ENCODE measurements at places on chromosomes 6 and 20.

DNA sequence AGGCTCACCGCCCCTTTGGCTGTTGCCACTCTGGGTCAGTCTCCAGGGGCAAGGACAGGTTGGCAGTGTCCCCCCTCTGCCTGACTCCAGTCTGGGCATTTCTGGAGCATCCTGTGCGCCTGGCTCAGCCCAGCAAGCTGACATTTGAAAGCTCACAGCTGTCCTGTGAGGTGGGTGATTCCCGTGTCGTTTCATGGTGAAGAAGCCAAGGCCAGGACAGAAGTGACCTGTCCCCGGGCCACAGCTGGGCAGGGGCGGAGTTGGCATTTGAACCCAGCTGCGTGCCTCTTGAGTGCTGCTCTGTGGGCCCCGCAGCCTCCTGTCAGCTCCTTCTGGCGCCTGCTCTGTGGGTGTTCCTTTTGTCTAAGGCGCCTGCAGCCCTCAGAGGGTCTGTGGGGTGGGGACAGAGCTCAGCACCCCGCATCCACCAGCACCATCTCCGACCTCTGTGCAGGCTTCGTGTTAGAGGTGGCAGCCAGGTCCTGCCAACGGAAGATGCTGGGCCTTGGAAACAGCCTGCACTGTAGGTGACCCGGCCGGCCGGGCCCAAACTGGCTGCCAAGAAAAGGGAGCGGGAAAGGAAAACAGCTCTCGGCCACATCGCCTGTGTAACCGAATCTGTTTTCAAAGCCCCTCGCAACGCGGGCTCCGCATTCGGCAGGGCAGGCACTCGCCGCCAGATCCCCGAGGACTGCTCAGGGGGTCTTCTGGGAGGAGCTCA is 5.8 kb upstream of the GATA5 start:
- no peak for DNase-seq

- DNase-seq = no peak
Observed at GRCh38 chr6:108921547-108922361, 73.5 kb downstream of the ARMC2 start.

- no peak for DNase-seq
Observed at GRCh38 chr20:40778894-40779496, 90.0 kb upstream of the MAFB start.

DNA sequence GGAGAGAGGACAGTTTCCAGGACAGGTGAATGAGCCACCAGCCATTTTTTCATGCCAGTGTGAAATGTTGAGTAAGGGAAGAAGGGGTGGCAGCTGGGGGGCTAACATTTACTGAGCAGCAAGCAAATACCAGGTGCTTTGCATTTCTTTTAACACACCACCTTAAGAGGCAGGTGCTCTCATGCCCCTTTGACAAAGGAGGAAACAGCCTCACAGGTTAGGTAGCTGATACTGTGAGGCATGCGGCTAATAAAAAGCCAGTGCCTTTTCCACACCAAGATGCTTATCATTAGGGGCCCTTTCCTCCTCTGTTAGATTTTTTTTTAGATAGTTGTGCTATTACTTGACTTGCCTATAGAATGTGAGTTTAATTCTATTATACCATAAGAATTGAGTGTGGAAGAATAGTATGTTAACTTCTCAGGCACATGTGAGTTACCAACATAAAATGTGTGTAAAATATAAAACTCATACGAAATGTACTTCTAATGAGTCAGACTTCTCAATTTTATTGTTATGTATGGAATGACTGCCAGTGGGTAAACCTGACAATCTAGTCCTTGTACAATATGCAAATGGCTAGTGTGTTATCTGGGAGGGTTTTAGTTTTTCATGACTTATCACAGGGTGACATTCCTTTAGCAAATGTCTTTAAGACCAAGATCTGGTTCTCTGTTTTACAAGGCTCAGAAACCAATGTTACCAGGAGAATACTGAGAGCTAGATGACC is 260.0 kb downstream of the TMEM242 start:
- DNase-seq = no peak

DNA sequence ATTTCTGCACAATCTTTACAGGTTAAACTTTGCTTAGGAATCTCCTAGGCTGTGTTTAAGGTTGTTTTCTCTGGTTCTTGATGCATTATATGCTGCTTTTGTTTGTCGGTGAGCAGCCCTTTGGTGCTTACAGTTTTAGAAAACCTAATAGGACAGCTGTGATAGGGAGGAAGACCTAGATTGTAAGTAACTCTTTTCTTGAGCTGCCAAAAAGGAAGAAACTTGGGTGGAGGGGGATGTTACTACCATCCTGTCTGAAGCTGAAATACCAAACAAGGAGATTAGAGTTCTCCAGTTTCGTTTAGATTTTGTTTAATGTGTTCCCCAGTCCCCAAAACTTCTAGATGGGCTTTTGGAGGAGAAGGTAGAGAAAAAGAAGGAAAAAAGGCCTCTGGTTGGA is 72.0 kb downstream of the ANKS1A start:
- DNase-seq = no peak

DNA sequence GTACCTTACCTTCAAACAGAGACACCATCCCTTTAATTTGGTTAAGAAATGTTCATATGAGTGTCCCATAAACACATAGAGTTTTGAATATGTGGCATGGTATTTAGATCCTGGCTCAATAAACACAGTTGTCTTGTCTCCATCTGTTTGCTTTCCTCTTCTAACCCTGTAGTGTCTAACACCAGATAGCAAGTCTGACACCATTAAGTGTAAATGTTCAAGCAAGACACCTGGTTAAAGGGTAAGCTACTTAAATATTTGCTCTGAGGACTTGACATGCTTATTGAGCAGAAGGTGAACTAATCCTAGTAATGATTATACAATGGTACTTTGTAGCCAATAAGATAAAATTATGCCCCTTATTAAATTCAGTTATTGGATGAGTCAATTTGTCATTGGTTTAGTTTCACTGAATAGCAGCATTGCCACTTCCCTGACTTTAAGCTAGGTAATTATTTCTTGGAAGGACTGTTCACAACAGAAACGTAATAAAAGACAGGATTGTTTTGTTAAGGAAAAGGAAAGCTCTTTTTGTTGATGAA is 26.9 kb upstream of the GOPC start:
- no peak for DNase-seq

- DNase-seq = no peak
Observed at GRCh38 chr20:51812861-51813260, 10.5 kb upstream of the SALL4 start.

- no peak for DNase-seq
Observed at GRCh38 chr20:62642666-62643520, 590 bp downstream of the SLCO4A1 start.

DNA sequence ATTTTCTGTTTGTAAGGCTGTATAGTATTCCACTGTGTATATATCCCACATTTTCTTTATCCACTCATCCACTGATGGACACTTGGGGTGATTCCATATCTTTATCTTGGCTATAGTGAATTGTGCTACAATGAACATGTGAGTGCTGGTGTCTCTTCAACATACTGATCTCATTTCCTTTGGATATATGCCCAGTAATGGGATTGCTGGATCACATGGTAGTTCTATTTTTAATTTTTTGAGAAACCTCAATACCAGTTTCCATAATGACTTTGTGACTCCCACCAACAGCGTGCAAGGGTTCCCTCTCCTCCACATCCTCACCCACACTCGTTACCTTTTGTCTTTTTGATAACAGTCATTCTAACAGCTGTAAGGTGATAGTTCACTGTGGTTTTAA is 166.0 kb downstream of the ARHGAP18 start:
- DNase-seq = no peak

DNA sequence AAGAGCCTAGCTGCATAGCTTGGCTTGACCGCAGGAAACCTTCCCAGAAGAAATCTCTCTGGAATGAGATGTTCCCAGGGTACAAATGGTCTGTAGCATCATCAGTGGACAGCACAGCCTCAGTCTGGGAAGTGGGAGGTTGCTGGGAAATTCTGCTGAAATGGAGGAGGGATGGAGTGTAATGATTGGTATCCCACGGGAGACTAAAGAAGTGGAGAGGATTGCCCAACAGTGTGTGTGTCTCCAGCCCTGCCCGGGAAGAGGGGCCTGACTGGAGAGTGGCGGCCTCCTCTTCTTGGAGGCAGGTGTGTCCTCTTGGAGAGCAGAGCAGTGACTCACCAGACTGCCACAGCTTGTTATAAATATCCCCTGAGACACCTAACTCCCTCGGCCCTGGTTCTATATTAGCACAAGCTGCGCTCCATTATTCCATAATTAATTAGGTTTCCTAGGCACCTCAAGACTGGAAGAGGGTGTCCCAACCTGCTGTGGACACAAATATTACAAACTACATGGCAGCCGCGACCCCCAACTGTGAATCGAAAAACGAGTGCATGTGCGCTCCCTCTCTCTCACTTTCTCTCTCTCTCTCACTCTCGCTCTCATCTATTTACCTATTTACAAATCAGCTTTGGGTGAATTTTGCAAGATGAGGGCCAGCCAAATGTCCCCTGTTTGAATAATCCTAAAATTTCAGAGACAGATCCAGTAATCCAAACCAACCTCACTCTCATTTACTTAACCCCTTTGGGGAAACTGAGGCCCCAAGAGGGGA is 68.8 kb downstream of the FGD2 start:
- DNase-seq = no peak

DNA sequence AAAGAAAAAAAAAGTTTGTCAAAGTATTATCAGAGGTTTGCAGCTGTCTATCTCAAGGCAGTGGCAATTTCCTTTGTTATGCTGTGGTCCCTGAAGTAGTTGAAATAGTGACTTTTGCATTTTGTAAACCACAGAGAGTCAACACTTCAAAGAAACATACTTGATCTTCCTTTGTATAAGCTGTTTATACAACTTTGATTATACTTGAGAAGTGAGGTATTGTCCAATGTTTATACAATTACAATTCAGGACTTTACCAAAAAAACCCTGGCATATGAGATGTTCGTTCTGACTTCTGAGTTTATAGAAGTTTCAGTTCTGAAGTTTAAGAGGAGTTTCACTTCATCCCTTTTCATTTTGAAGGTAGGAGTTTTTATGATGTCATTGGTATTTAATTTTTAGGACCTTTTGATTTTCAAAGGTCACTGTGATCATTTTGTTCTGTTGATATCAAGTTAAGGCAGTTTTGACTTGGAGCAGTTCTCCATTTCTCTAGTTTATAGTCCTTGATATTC is 4.0 kb downstream of the STK4 start:
- no peak for DNase-seq

GRCh38 chr6:63883597-63883996 is 248.0 kb downstream of the PHF3 start:
- no peak for DNase-seq

- DNase-seq = no peak
Observed at GRCh38 chr6:17744019-17744756, 37.5 kb upstream of the NUP153 start.

- peak; percentile 33 for DNase-seq
Observed at GRCh38 chr6:13488015-13488895, 855 bp upstream of the GFOD1 start.

DNA sequence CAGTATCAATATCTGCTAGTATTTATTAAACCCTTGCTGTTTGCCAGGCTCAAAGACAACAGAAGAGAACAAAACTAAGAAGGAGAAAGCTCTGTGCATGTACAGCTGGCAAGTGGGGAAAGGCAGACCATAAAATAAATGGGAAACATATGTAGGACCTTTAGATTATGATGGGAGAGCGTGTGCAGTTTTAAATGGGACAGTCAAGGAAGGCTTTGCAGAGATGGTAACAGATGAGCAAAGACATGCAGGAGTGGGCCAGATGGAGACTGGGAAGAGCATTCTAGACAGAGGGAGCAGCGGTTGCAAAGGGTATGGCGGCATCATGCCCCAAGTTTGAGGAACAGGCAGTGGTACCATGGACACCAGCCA is 260.0 kb downstream of the NRN1 start:
- no peak for DNase-seq

DNA sequence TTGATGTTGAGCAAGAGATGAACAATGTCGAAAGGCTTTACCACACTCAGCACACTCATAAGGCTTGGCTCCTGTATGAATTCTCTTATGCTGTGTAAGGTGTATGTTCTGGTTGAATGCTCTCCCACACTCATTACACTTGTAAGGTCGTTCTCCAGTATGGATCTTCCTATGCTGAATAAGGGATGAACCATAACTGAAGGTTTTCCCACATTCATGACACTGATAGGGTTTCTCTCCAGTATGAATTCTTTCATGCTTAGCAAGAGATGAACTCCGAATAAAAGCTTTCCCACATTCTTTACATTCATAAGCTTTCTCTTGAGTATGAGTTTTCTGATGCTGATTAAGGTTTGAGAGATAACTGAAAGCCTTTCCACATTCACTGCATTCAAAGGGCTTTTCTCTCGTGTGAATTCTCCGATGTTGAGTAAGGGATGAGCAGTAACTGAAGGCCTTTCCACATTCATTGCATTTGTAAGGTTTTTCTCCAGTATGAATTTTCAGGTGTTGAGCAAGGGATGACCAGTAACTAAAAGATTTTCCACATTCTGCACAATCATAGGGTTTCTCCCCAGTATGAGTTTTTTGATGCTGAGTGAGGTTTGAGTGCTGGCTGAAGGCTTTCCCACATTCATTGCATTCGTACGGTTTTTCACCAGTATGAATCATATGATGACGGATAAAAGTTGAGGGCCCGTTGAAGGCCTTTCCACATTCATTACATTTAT is 21.1 kb downstream of the ZNF184 start:
- no peak for DNase-seq

DNA sequence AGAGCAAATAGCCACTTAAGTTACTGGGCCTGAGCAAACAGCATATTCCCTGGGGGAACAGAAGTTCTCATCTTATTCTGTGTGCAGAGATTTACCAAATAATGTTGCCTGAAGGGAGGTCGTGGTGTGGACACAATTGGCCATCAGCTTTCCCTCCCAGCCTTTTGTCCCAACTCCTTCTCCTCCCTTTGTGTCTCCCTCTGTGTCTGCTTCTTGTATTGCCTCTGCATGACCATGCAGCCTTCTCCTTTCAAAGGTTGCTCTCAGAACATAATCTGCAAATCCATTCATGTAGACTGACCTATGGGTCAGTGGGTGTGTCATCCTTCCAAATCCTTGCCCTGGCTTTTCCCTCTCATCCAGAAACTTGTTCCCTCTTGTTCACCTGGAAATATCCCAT is 150.3 kb upstream of the INSM1 start:
- peak; percentile 28 for DNase-seq

DNA sequence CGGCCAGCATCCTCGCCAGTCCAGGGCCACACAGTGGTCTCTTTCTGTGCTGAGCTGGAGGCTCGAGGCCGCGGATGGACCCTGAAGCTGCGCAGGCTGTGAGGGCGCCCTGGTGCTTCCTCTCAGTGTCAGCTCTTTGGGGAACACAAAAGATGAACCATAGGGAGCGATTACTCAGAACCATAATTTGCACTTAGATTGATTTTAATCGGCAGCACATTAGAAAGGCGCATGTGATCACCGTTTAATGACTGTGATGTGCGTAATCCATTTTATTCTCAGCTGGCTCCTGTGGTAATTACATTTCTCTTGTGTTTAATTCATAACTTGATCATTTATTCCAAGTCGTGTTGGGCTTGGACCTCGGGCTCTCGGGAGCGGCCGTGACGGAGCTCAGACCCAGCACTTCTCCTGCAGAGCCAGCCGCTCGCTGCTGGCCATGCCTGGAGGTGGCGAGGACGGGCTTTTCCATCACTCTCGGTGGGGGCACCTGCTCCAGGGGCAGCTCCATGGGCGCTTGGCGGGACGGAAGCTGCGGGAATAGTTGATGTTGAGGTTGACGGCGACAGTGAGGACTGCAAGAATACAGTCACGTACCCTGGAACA is 25.6 kb upstream of the NTSR1 start:
- DNase-seq = no peak

- peak; percentile 63 for DNase-seq
Observed at GRCh38 chr6:79077715-79078074, 359 bp downstream of the PHIP start.

GRCh38 chr6:139165324-139165723 is 30.4 kb downstream of the HECA start:
- no peak for DNase-seq
